Activated CD4-positive, alpha-beta T cell treated with anti-CD3 and anti-CD28 coated beads, Interleukin-10, Interleukin-2, amounts not matched to agents 100 ng/mL and 50 ng/mL, durations not matched to agents 16 hours and 8 hours (primary cell): ENCODE measurements at places on chromosomes 11 and 22.

GRCh38 chr11:66336234-66337102 is at the start of gene RIN1:
RIN1 (minus strand) TSS chr11:66336434; CDS start chr11:66336402, 32 bp downstream.
- peak; percentile 84 for DNase-seq

DNA sequence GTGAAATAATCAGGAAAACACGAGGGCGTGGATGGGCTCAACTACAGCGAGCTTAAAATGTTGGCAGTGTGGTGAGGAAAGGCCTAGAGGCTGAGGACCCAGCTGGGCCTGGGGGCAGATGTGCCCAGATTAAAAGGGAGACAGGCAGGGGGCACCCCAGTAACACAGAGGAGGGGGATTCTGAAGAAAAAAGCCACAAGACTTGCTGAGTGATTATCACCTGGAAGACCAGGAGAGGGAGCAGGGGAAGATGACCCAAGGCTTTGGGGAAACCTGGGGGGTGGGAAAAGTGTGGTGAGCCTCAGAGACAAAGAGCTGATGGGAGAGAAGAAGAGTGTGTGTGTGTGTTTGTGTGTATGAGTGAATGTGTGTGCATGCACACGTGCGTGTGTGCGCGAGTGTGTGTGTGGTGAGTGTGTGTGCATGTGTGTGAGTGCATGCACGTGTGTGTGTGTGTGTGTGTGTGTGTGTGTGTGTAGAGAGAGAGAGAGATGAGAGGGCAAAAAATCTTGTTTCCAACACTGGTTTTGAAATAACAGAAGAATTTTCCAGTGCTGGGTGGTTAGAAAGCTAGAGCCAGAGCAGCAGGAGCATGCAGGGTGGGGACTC is 500.5 kb downstream of the BUD13 start:
- DNase-seq = no peak

DNA sequence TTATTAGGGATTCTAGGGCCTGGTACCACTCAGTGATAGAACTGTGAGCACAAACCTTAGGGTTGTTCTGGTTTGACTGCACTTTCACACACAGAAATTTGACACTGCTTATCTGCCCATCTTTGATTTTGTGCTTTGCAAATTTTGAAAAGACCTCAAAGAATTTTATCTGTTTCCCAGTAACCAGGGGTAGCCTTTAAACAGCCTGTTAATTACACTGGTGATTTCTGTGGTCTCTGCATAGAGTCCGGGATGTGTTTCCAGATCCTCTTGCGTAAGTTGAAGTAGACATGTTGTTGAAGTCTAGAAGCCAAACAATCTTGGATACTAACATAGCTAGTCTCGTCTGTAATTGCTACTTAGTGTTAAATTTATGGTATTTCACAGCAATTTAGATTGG is 75.3 kb downstream of the C22orf31 start:
- no peak for DNase-seq

GRCh38 chr11:13169709-13170108 is 107.9 kb upstream of the BMAL1 start:
- DNase-seq = no peak

- no peak for DNase-seq
These were observed 307.7 kb upstream of the KIRREL3 start for GRCh38 chr11:127308291-127308690.
